ENCODE measurements at places on chromosomes 1 and 21.

DNA sequence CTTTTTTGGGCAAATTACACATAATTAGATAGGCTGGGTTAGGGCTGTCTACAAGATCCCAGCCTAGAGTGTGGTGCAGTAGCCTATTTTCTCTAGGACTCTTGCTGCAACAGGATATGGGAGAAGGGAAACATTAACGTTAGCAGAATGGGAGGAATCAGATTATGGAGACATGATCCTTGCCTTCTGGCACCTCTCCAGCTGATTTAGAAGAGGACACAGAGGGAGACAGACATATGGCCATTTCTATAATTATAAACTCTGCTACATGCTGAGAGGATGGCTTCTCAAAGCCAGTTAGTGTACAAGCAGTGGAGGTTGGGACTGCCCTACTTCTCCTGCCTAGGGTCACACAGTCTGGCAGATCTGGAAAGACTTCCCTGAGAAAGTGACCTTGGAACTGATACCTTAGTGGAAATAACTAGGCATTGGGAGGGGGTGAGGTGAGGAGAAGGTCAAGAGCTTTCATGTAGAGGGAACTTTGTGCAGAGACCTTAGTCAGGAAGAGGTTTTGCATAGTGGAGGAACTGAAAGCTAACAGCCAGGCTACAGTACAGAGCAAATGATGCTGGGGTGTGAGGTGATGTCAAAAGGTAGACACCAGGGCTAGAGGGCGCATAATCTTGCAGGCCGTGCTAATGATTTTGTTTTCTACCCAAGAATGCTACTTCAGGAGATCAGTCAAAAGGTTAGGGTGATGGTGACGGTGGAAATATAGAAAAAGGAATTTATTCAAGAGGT lies 1.2 kb upstream of the CD1D start:
- no peak for DNase-seq

DNA sequence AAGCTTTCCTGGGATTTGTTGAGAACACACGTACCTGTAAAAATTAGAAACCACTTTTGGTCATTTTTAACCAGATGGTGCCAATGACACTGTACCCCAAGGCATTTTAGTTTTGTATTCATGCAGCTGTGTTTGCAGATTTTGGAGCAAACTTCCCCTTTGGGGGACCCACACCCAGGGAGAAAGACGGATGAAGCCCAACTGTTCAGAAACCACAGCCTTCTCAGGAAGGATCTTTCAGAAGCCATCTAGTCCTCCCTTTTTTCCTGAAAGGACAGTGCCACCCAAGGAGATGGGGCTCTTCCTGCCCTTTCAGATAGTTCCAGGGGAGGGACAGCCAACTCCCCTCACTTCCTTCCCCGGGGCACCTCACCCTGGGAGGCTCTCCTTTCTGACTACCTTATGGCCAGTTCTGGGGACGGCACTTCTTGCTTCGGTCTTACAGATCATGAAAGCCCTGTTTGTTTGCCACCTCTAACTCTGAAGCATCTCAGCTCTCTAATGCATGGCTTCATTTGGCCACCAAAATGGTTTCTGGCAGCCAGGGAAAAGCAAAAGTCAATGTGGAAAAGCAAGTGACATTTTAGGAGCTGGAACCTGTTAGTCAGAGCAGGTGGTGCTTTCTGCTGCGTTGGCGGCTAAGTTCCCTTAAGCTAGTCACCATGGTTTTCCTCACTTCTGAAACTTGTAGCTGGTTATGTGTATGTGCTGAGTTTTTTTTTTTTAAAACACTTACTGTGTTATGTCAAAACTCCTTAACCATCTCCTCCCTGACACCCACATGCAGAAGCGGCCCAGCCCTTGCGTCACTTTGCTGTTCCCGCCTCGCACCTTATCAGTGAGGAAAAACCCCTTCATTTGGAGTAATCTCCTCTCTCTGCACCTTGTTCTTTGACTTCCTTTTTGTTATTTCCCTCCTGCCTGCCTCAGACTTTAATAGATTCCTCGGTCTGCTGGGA lies 10.1 kb downstream of the TMCC2 start:
- peak; percentile 77 for DNase-seq

GRCh38 chr1:66323958-66324625 lies 209.9 kb upstream of the SGIP1 start:
- DNase-seq: no peak

GRCh38 chr1:167973832-167974231 lies 37.0 kb upstream of the MPC2 start:
- no peak for DNase-seq

DNA sequence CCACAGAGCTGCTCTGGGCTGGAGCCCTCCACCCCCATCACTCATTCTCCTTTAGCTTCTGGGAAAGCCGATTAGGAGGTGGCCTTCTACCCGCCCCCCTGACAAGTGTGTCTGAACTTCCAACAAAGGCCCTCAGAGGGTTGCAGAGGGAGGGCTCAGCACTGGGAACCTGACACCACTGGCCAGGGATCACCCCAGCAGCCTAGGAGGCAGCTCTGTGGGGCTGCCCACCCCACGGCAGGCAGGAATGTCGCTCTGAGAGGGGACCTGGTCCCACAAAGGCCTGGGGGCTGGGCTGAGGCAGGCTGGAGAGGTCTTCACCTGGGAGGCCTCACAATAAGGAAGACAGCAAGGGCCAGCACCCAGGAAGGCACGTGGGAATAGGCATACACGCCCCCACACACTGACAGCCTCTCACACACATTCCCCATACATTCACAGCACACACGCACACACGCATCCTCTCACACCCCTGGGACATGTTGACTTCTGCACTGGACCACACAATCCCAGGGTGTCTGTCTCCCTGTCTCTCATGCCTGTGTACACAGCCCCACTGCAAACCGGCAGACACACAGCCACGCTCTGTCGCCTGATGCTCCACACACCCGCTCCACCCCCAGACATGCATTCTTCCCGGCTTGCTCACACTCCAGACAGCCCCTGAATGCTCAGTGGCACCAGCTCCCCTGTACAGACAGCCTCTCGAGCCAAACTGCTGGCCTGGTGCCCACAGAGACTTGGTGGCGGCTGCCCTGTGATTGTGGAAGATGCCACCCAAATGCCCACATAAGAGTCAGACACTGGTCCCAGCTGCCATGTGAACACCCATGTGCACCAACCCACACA lies 30.7 kb downstream of the DMBX1 start:
- no peak for DNase-seq

DNA sequence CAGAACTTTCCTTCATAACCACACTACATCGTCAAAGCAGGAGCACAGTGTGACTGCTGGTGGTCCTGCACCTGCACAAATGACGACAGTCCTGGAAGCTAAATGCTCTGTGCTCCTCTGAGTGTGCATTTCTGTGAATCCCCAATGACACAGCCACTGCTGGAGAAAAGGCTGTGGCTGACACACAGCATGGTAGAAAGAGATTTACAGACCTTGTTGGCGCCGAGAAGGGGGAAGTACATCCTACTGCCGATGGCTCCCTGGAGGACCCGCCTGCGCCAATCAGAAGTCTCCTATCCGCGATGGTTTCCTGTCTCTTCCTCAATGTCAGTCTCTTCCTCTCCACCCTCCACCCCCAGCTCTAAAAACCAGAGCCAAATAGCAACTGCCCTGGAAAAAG lies 115.4 kb upstream of the RAB4A start:
- DNase-seq: peak; percentile 30

DNA sequence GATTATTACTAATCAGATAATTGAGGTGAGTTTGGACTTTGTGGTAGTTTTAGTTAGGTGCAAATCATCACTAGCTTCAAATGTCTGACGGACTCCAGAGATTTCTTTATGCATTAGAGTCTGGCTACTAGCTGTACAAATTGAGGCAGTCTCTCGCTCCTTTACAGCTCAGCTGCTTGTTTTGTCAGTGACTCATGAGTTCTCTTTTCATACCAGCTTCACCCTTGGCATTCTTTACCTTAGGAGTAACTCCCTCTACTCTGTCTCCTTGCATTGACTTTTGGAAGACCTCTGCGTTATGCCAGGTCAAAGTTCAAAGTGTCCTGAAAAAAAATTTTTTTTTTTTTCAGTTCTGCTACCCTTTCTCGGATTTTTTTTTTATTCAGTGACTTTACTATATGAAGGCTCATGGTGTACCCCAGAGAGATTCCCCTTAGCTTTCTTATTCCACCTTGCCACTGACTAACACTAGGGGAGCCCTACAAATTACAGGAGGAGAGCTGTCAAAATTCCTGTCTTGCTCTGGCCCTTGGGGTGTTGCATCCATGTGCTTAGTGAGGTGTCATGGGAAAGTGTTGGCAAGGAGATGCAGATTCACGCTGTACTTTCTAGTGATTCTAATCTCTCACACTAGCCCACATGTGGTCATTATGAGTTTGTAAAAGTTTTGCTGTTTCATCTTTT lies 576.6 kb downstream of the ADGRL2 start:
- DNase-seq: no peak

DNA sequence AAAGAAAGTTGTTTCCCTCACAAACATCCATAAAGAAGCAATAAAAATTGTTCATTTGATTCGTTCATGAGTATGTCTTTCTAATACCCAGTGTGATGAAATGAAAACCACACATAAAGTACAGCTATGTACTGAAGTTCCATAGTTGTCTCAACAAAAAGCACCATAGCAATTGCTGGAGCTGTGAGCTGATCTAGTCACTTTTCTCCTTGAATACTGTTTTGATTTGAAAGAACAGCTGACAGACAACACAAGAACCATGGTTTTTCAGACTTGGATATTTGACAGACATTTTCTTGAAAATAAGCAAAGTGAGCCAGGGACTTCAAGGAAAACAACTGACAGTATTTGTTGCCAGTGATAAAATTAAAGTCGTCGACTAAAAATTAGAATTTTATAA lies 237.1 kb upstream of the PLD5 start:
- DNase-seq: no peak

DNA sequence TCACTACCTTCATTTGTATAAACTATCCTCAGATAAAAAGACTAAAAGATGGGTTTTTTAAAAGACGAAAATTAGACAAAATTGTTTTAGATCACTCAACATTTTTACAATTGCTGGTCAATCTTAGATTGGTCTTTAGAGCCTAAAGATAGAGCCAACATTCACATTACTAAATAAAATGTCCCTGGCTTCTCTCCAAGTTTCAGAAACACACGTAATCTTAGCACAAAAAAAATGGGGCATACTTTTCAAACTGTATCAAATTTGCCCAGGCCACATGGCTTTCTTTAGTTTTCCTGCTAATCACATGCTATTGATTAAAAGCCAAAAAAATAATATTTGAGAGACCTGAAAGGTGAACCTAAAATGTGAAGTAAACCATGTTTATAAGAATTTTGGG lies 288.1 kb downstream of the DPYD start:
- DNase-seq: no peak

- no peak for DNase-seq
Measured at GRCh38 chr1:160216301-160216700, 11.1 kb downstream of the PEA15 start.

DNA sequence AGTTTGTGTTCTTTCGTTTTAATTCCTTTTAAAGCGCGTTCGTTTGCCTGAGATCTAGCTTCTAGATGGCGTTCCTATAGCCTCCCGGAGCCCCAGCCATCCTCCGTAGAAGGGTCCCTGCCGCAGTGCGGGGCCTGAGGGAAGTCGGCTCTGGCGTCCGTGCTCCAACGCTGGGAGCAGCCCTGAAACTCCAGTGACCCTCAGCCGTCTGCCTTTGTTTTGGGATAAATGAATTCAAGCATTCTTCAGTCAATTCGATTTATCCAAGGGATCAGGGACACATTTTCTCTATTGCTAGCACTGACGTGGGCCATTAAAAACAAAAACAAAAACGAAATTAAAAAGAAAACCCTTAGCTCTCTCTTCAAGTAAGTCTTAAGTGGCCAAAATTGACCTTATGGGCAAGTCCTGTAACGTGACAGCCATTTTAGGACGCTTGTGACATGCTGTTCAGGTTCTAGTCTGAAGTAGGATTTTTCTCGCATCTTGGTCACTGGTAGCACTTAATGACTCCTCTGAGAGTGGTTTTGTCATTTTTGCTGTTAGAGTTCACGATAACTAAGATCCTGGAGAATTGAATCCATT lies 742 bp upstream of the HSPA13 start:
- DNase-seq: peak; percentile 7

DNA sequence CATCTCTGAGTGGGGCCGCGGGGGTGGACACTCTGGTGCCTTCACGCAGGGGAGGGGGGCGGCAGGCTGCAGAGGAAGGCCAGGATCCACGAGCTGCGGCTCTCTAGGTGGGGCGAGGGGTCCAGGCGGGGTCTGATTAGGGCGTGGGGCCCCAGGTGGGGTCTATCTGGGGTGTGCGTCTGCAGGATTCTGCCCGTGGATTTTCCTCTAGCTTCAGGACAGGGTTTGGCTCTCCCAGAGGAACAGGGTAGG lies 6.3 kb downstream of the JMJD4 start:
- DNase-seq: no peak

GRCh38 chr1:232529747-232530146 lies 100.2 kb downstream of the SIPA1L2 start:
- DNase-seq: no peak

- DNase-seq: peak; percentile 67
Measured at GRCh38 chr1:13813398-13814012, 113.5 kb downstream of the PRDM2 start.

GRCh38 chr1:218344814-218345672 lies at the start of gene TGFB2:
TSS of gene TGFB2 (plus strand) at chr1:218345336. CDS start at chr1:218346702, 1,366 bp downstream.
- no peak for DNase-seq

GRCh38 chr1:222910699-222911098 lies 95.9 kb downstream of the DISP1 start:
- no peak for DNase-seq

DNA sequence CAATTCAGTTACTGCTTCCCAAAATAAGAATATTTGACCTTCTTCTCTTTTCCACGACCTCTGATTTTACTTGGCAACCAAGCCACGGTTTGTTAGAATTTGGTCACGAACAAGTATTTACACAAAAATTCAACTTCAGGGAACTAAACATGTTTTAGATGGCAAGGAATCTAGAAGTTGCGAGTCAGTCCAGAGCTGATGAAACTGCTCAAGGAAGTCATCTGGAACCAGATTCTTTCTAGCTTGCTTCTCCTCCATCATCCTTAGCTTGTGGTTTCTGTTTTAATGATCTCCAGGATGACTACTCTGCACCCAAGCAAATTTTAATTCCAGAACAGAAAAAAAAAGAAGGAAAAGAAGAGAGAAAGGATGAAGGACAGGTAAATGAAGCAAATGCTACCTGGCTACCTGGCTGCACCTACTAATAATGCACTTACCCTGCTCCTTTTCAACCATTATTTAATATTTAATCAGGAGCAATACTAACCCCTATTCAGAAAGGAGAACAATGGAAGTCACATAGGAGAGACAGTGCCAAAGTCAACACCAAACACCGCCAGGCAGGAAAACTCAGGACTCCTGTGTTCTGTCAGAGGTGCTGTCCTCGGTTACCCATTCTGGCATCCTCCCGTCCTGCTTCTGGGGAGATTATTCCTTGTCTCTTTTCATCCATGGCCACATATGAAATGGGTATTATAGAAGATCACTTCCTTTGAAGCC lies 54.2 kb upstream of the RGS7 start:
- DNase-seq: no peak

Data from activated CD4-positive, alpha-beta T cell treated with anti-CD3 and anti-CD28 coated beads, Interleukin-2, amount 50 U/mL, for 48 hours (primary cell).